ENCODE measurements at places on chromosomes 5 and 9.

DNA sequence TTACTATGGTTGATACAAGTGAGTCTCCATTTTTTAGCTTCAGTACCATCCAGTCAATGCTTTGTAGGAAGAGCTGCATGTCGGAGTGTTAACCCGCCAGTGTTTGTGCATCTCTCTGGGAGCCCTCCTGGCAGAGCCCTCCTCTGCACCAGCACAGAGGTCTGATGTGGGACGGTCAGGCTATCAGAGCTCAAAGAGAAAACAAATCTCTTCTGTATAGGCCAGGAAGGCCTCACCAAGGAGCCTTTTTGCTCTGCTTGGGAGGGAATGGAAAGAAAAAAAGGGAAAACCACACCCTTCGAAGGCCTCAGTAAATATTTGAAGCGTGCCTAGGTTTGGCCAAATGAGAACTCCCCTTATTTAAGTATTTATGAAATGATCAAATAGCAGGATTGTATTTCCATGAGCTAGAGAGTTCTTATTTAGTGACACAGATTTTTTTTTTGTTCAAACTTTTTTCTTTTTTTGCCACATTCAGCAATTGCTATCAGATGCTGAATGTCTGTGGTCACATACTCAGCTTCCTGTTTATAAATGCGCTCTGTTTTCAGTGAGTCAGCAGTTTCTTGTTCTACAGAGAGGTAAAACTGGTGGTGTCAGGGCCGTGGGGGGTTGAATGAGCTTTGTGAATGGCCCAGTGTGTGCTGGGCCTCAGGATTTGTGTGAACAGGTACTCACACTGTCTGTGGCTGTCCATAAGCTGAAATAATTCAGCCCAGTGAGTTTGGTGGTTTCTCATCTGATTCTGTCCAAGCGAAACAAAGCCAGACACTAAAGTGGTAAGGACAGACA lies 226.6 kb downstream of the SNX18 start:
- no peak for DNase-seq

- DNase-seq: no peak
These were observed 369.2 kb upstream of the MPDZ start for GRCh38 chr9:13648676-13649075.

GRCh38 chr5:157747766-157748700 lies 4.5 kb downstream of the LSM11 start:
- DNase-seq: no peak

- no peak for DNase-seq
These were observed 7.2 kb upstream of the TARS1 start for GRCh38 chr5:33433303-33434240.

GRCh38 chr9:81824802-81825730 lies 103.2 kb upstream of the SPATA31D4 start:
- no peak for DNase-seq

DNA sequence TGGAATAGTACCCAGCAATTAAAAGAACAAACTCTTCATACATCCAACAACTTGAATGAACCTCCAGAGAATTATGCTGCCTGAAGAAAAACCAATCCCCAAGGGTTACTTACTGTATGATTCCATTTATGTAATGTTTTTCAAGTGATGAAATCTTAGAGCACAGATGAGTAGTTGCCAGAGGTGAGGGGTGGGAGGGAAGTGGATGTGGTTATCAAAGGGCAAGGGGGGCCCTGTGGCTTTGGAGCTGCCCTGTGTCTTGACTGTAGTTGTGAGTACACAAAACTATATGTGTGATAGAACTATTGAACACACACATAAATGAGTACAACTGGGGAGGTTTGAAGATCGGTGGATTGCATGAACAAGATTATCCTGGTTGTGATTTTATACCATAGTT lies 115.8 kb upstream of the SLC25A48 start:
- DNase-seq: no peak

GRCh38 chr5:978693-979092 lies 29.9 kb upstream of the NKD2 start:
- DNase-seq: no peak

DNA sequence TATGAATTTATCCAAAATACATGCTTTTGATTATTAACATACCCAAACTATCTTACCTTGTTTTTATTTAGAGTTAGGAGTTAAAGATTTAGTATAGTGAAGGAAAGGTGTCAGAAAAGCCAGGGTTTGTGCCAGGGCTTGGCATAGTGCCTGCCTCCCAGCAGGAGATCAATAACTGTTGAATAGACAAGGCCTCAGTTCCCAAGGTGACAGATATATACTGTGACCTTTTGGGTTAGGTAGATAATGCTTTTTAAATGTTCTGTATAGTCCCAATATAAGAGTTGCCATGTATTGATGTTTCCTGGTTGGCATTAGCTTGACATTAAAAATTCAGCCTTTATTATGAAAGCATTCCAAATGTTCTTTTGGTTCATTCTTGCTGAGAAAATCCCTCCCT lies 121.8 kb downstream of the MCTP1 start:
- peak; percentile 23 for DNase-seq

DNA sequence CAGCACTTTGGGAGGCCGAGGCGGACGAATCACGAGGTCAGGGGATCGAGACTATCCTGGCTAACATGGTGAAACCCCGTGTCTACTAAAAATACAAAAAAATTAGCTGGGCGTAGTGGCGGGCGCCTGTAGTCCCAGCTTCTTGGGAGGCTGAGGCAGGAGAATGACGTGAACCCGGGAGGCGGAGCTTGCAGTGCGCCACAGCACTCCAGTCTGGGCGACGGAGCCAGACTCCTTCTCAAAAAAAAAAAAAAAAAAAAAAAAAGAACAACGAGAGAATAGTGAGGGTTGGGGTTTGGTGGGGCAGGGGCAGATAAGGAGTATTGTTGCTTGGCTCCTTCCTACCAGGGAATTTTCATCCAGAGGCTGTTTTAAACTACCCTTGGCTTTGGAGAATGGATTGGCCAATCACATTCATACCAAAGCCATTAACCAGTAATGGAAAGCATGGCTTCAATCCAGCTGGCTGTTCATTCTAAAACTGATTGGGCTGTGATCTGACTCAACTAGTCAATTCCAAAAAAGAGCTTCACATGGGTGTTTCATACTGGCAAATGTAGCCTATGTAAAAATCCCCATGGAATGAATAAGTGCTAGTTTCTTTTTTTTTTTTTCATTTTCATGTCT lies 64.4 kb downstream of the PLCXD3 start:
- DNase-seq: peak; percentile 93

GRCh38 chr5:143400541-143401226 lies 2.8 kb downstream of the NR3C1 start:
- peak; percentile 63 for DNase-seq

DNA sequence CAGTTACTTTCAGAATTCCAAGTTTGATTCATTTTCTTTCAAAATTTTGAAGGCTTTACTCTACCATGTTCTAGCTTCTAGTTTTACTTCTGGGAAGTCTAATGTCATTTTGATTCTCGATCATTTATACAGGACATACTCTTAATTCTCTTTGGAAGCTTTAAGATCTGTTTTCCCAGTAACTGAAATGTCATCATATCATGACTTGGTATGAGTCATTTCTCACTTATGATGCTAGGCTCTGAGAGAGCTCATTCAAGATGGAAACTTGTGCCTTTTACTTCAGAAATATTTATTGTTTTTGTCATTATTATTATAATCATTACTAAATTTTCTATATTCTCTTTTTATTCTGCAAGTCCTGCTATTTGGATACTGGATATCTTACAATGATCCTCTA lies 222.3 kb downstream of the PARP8 start:
- DNase-seq: no peak

DNA sequence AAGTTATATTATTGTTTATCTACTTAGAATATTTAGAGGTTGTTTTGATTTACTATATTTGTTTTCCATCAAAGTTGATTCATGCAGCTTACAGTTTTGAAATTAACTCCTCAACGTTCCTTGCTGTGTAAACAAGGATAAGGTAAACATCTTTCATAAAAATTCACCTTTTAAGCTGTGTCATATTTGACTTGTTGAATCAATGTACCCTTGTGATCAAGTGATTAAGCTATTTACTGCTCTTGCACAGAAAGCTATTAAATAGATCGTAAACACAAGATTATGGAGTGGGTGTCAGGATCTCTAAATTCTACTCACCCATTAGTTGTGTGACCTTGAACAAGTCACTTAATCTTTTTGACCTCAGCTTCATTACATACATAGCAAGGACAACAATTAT lies 2054.0 kb upstream of the NUDT12 start:
- DNase-seq: no peak

DNA sequence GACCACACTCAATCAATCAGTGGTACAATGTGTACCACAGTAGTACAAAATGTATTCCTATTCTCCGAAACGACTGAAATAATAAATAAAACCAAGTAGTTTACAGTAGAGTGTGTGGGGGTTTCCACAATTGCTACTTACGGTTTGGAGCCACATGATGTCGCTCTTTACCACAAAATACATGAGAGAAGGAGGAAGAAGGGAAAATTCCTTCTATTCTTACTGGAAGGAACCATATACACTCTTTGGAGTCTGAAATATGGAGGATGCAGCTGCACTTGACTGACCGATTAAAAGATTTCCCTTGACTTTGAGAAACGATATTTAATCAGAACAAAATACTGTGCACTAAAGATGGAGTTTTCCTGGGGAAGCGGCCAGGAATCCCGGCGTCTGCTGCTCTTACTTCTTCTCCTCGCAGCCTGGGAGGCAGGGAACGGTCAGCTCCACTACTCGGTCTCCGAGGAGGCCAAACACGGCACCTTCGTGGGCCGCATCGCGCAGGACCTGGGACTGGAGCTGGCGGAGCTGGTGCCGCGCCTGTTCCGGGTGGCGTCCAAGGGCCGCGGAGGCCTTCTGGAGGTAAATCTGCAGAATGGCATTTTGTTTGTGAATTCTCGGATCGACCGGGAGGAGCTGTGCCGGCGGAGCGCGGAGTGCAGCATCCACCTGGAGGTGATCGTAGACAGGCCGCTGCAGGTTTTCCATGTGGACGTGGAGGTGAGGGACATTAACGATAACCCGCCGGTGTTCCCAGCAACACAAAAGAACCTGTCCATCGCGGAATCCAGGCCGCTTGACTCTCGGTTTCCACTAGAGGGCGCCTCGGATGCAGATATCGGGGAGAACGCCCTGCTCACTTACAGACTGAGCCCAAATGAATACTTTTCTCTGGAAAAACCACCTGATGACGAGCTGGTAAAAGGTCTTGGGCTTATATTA lies at the start of gene PCDHA4:
Gene PCDHA4 (plus strand): TSS at position 235 of the 942 bp plus-strand sequence.
- DNase-seq: no peak

- DNase-seq: no peak
These were observed 198.6 kb downstream of the AGTPBP1 start for GRCh38 chr9:85543196-85543595.

GRCh38 chr9:126885131-126885641 lies 24.7 kb downstream of the ZBTB34 start:
- DNase-seq: no peak

GRCh38 chr5:170296036-170296934 lies 1.3 kb downstream of the LCP2 start:
- no peak for DNase-seq

DNA sequence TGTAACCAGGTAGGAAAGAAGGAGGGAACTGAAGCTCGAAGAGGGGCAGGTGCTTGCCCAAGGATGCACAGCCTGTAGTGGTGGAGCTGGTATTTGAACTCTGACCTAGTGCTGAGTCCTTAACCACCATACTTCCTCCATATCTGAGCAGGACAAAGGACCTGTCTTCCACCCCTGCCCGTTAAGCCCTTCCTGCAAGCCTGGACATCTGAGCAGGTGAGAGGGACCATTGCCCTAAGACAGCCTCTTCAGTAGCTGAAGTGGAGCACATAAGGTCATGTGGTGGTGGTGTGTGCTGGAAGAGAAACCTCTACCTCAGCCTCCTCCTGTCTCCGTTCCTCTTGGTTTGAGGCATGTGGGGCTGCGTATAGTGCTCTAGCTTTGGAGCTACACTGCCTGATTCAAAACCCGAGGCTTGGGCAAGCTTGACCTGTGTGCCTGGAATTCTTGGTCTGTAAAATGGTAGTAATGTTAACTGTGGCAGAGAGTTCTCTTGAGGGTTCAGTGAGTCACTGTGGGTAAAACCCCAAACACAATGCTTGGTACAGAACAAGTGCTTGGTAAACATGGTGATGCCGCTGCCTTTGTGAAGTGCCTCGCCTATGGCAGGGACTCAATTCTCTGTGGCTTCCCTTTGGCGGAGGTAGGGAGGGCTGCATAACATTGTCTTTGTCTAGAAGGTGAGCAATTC lies 7.4 kb downstream of the GALNT10 start:
- DNase-seq: no peak

GRCh38 chr9:133470988-133471387 lies 7.9 kb downstream of the SLC2A6 start:
- DNase-seq: no peak

DNA sequence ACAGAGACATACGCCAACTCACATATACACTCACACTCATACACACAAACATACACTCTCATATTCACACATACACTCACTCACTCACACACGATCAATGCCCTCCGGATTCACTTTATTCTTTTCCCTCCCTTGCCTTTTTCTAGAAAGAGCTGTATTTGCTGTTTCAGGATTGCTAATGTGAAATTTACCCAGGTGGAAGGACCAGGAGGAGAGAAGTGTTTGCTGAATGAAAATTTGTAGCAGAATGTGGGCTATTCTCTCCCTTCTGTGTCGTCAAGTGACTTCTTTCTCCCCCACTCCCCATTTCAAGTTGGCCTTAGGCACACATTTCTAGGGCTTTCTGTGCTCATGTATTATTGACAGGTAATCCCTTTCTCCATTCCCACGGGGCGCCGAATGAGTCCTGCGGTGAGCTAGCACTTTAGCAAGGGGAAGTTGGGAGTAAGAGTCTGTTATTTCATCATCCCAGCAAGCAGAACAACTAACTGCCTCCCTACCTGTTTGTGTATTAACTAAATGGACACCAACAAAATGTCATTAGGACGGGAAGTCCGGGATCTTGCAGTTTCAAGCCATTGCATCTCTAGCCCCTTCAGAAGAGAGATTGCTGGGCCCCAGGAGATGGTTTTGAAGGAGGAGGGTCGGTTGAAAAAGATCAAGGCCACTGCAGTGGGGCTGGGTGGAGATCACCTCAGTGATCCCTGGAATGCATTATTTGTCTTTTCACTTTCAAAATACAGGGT lies 97.1 kb upstream of the TAF11L2 start:
- no peak for DNase-seq

DNA sequence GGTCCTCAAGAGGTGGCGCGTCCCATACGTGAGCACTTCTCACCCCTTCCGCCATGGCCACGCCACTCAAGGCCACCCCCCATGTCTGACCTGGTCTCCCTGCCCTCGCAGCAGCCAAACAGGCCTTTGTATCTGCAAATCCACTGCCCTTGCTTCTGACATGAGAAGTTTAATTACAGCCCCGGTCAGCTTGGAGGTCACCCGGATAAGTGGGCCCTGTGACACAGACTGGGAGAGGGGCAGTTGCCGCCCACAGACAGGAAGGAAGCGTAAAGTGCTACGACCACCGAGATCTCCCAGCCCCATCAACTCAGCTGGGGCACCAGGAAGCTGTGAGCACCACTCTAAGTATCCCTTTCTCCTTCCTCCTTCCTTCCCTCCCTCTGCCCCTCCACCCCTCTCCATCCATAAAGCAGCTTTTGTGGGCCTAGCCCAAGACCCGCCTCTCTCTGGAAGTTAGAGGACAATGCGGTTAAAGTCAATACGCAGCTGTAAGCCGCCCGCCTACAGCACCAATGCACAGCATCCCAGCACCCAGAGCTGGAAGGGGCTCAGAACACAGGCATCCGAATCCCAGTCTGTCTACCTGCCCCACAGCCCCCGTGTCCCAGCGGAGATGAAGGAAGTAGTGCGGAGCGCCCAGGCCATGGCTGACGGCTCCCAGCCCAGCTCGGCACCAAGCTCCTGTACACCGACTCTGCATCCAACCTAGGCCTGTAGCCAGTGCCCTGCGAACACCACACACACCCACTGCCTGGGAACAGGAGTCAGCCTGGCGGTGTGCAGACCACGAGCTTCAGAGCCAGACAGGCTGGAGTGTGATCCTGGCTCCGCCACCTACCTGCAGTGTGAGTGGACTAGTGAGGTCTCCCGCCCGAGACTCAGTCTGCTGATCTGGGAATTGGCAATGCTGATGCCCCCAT lies 44.8 kb upstream of the RNF130 start:
- DNase-seq: no peak
